Renal pelvis (tissue), 12 donors: ENCODE measurements at places on chromosomes 11 and 22. TPM values are rescaled to one million over a fixed set of nuclear protein-coding genes. Genes with fewer than 3 reads are reported as not detected.

DNA sequence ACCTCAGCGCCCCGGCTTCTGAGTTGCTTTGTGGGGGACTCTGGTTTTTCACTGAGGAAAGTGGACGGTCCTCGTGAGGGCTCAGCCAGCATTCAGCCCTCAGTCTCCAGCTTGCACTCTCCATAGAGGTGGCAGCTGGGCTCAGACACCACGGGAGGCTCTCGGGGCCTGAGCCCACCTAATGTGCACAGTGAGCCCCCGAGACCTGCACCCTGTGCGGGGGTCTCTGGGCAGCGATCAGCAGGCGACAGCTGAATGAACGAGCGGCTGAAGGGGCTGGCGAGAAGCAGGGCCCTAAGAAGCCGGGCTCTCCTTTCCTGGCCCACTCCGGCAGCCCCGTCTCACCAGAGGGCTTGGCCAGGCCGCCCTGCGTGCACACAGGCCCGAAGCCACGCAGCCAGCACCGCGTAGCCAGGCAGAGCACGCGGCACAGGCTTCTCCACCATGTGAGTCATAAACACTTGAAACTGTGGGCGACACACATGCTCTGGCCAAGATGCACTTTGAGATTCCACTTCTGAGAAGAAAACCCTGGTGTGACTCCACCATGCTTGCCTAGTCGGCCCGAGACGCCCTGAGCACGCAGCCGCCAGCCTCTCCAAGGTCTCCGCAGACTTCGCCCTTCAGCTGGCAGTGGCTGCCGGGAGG, 28.0 kb downstream of the TOLLIP start:
- DNase-seq, result no peak

DNA sequence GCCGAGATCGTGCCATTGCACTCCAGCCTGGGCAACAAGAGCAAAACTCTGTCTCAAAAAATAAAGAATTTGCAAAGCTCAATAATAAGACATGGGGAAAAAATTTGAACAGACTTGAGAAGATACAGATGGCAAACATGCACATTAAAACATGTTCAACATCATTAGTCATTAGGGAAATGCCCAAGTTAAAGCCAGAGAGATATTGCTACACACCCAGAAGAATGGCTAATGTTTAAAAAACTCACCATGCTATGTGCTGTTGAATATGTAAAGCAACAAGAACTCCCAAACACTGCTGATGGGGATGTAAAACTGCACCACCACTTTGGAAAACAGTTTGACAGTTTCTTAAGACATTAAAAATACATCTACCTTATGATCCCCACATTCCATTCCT, 12.6 kb downstream of the LRRC75B start:
- no peak for DNase-seq

DNA sequence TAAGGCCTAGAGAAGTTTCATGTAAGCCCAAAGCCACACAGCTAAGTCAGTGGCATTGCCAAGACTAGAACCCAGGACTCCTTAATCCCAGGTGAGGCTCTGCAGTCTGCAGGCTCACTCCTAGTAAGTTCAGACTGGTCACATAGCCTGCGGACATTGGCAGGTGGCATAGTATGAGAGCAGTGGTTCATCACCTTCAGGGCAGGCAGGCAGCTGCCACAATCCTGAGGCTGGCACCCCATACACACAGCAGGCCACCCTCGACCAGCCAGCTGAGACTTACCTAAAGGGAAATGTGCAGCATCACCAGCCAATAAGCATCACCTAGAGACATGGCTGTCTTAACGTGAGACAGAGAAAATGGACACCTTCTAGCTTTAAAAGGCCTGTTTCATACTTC, 231.6 kb upstream of the UBASH3B start:
- no peak for DNase-seq

DNA sequence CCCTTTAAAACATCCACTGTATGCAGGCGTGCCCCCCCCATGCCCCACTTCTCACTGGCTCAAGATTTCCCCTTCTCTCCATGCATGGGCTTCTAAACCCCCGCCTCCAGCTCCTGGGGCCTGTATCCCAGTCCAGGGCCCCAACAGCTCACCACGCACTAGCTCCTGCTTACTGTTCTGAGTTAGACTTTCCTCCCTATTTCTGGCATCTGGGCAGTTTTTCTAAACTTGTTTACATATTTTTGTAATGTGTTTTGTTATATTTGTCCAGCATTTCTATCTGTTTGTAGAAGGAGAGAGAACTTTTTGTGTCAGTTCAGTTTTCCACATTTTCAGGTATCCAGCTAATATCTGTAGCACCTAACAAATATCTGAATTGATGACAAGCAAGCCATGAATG, 178.5 kb downstream of the SPON1 start:
- DNase-seq, result no peak

DNA sequence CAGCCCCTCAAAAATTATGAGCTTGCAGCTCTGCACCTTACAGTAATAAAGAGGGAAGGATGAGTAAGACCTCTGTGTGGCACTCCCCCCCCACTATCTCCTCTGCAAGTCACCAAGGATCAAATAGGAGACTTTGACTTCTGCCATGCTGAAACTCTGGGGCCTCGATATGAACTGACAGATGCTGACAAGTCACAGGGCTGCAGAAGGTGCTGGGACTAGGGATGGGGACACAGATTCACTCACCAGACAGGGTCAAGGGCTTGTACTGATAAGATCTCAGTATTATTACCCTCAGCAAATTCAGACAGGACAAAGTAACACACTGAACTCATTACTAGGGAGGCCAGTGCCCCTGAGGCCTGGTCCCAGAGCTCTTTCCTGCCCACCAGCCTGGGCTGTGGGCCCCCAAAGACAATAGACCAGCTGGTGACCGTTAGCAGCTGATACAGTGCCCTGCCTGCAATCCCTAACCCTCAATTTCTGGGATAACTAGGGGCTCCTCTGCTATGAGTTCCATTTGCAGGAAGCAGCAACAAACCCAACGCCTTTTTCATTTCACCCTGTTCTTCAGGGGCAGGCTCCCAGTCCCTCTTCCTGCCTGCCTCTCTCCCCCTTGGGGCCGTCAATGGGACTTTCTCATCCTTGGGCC, 20.1 kb downstream of the TMPRSS13 start:
- DNase-seq, result no peak

GRCh38 chr11:24963852-24964251, 467.0 kb downstream of the LUZP2 start:
- no peak for DNase-seq

GRCh38 chr11:68013611-68014156, 3.6 kb downstream of the ALDH3B1 start:
- no peak for DNase-seq

Gene SMC1B
- polyA plus RNA-seq, result 0.13 TPM

GRCh38 chr11:119108146-119108856, 1.2 kb downstream of the C2CD2L start:
- no peak for DNase-seq

DNA sequence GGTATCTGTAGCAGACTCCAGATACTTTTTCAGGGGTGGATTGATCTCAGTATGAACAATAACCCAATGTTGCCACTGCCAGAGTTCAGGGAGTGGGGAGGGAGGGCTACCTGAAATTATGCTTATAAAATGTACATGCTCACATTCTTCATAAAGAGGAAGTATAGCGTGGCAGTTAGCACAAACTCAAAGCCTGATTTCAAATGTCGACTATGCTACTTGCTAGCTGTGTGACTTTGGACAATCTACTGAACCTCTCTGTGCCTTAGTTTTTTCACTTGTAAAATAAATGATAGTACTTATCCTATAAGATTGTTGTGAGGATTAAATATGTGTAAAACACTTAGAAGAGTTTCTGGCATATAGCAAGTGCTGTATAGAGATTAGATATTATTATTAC, 26.5 kb upstream of the POU2AF1 start:
- DNase-seq, result no peak

- DNase-seq, result no peak
Observed at GRCh38 chr11:119726585-119727522, 2.1 kb downstream of the NECTIN1 start.

Gene ZDHHC5
- polyA plus RNA-seq, result 54.9 TPM

Gene P2RX3
- polyA plus RNA-seq, result 0.76 TPM

Gene OR52I2
- polyA plus RNA-seq, result not detected

Gene KDM4E
- 0.39 TPM for polyA plus RNA-seq

- no peak for DNase-seq
Observed at GRCh38 chr11:65639623-65640482, 2.0 kb downstream of the SIPA1 start.

Gene BAIAP2L2
- 11.2 TPM for polyA plus RNA-seq

DNA sequence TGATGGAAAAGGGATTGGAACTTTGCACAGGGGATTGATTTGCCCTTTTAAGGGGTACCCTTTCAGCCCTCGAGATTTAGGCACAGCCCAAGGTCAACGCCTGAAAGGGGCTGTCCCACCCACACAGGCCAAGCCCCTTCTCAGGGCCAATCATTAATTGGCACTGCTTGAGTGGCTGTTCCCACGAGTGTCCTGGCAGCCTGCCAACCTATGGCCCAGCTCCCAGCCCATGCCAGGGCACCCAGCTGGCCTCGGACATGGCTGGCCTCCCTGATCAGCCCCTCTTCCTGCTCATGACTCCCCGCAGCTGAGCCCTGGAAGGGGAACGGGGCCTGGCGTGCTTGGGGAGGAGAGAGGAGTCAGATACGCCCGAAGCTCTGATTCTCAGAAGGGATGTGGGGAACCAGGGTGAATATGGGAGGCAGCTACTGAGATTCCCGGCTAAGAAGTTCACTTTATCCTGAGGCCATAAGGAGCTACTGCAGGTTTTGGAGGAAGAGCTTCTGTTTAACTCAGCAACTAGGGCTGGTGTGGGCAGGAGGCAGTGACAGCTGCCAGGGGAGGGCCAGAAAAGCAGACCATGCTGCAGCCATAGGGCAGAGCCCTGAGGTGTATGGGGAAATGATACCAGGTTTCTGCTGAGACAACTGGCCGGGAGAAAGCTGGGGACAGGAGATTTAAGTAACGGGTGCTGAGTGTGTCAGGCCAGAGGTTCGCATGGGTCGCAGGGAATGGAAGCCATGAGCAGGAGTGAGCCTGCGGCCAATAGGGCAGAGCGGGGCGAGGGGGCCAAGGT, 30.0 kb downstream of the WNT7B start:
- DNase-seq, result no peak

- DNase-seq, result no peak
Observed at GRCh38 chr11:3003396-3004231, 11.5 kb upstream of the NAP1L4 start.
